ENCODE measurements at places on chromosomes 6 and 20.
A peak's percentile ranks its signal among the peaks of the same experiment; 100 is the strongest.

- no peak for DNase-seq
These were observed 2.2 kb downstream of the TM9SF4 start for GRCh38 chr20:32111753-32112152.

DNA sequence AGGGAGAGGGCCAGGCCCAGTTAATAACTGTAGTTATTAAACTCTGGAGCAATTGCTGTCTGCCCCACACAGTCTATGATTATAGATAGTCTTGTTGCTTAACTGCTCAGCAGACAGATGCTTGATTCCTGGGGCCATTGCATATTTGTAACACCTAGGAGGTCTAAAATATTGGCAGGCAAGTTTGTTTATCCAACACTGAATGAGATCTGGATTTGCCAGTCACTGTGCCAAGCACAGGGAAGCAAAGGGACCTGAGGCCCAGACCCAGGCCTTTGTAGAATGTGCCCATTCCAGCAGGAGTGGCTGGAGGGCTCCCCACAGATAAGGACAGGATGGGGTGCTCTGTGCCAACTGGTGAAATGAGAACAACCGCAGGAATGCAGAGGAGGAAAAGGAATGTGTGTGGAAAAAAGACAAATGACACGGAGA, 17.6 kb upstream of the ENTPD6 start:
- no peak for DNase-seq

- no peak for DNase-seq
These were observed 659.7 kb upstream of the FLRT3 start for GRCh38 chr20:14996883-14997672.

- DNase-seq: no peak
These were observed 34.8 kb upstream of the RUNX2 start for GRCh38 chr6:45293306-45293705.

- DNase-seq: no peak
These were observed 3.4 kb upstream of the SHPRH start for GRCh38 chr6:145967549-145967948.

DNA sequence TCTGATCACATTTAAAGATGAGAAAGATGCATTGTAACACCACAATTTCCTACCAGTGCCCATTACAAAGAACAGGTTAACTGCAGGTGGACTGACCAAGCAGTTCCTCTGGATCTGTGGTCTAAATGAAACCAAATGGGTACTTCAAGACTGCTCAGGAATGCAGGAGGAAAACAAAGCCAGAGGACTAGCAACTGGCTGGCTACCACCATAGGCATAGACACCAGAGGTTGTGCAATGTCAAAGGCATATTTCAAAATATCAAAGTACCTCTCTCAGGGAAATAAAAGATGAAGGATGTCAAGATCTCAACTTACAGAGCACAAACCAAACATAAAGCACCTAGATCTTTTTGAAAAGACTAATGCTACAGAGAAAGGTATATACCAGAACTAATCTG, 65.5 kb downstream of the GMDS start:
- DNase-seq: no peak

DNA sequence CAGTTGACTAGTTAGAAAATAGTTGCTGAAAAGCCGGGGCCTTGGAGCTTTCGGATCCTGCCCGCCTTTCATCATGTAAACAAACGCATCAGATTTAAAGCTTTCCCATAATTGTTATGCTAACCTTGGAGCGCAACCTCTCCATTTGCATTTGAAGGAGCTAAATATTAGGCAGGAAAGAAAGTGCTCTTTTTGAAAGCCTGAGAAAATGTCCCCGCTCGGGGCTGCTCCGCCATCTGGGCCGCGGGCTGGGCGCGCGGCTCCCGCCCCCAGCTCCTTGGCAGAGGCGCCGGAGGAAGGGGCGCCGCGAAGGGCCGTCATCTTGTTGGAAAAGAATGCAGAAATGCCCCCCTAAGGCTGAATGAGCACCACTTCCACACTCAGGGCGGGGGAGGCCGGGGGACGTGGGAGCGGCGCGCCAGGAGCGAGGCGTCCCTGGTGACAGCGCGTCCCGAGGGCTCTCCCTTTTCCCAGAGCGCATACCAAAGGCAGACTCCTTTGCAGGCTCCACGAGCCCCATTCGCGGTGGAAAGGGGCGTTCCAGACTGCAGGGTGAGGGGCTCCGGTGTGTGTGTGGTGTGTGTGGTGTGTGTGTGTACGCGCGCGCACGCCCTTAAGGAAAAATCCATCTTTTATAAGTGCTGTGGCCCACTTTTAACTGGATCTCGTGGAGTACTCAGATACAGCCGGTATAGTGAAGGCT, 145.6 kb upstream of the ID4 start:
- DNase-seq: no peak

DNA sequence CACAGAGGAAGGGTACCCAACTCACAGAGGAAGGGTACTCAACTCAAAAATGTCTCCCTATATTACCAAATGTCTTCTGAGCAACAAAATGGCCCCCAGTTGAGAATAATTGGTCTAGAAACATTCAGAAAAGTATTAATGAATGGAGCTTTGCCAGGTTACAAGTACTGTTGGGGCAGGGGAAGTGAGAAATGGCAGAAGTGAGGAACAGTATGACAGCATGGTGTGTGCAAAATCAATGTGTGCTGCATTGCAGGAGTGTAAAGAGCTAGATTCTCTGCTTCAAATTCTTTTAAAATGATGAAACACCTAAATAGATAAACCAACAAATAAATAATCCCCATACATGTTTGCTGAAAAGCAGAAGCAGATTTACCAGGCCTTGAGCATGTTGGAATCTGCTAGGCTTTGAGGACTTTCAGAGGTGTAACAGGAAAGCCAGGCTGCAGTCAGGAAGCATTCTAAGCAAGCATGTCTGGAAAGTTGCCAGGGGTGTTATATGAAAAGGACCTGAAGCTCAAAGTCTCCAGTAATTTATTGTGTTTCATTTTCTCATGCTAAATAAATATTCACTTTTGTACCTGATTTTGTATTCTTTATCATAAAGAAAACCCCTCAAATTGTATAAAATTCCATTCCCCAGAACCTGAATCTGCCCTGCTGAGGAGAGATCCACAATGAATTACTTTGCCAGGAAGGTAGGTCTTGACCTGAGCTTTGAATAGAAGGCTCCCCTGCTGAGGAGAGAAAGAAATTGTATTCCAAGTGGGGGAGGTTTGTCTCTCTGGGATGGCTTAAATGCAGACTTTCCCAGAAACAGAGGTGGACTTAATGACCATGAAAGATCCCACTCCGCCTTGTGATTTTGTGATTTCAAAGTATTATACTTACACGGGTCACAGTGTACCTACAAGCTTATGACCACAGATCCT, 265.0 kb upstream of the MARCKS start:
- no peak for DNase-seq

DNA sequence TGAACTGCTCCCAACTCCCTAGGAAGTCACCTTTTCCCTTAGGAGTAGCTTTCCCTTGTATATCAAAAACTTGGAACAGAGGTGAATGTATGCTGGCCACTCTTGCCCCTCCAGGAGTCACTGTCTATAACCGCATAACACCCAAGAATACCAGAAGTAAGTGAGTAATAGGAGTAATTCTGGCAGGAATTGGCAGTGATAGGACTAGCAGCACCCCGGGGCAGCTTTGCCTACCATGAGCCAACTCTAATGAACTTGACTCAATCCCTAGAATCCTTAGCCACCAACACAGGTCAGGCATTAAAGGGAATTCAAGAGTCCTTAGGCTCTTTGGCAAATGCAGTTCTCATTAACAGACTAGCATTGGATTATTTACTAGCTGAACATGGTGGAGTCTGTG, 28.8 kb upstream of the CD164 start:
- no peak for DNase-seq

DNA sequence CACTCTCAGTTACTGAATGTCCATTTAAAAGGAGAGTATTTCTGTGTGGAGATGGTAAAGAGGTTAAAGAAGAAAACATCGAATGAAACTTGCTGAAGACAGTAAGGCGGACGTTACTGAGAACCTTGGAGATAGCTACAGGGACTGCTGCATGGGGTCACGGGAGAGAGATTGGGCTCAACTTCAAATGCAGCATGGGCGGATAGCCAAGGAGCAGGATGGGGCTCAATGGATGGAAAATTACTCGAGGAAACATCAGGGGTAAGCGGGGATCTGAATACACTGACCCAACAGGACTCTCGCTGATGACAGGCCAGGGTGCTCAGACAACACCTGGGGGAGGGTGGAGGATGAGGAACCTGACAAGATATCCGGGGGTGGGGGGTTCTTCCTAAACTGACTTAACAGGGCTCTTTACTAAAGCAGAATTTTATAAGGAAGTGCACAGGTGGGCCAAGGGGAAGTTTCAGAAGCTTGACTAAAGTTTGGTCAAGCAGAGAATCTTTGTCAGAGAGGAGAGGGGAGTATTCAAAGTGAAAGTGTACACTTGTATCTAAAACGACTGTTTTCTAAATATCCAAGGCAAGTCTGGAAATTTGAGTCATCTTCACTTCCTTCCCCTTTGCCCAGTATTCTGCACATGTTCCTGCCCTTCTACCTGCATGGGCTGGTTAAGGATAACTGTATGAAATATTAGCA, 22.8 kb downstream of the ECT2L start:
- peak; percentile 70 for DNase-seq

GRCh38 chr6:167690931-167691330, 135.8 kb upstream of the AFDN start:
- no peak for DNase-seq

GRCh38 chr6:168873278-168874190, 380.1 kb downstream of the THBS2 start:
- DNase-seq: no peak

DNA sequence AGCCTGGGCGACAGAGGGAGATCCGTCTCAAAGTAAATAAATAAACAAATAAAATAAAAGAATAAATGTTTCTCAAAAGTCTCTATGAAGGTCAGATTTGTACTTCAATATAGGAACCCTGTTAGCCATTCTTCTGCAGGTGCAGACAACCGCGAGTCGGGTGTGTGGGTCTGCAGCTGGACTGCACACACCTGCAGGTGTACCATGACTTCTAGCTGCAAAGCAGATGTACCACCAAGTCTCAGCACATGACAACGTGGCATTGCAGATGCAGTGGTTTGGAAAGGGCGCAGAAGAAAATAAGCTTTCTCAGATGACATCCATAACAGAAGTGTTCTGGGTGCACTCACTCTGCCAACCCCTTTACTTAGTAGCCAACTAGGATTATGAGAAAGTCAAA, 239.7 kb downstream of the ATXN1 start:
- DNase-seq: no peak

DNA sequence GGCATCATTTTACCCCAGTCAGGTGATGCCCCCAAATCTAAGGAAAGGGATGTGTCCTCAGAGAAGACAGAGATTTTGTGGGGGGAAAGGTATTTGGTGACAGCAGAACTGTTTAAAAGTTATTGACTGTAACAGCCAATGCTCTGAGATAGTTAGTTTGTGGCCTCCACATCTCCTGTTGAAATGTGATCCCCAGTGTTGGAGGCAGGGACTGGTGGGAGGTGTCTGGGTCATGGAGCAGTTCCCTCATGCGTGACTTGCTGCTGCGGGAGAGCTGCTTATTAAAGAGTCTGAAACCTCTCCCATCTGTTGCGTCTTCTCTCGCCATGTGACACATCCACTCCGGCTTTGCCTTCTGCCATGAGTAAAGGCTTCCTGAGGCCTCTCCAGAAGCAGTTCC, 282.8 kb upstream of the FOXQ1 start:
- no peak for DNase-seq

- DNase-seq: no peak
These were observed 61.6 kb downstream of the PSMG4 start for GRCh38 chr6:3320238-3320811.

- no peak for DNase-seq
These were observed 43.5 kb upstream of the CALHM6 start for GRCh38 chr6:116417661-116418060.

GRCh38 chr6:157213907-157214565, 109.3 kb downstream of the TMEM242 start:
- no peak for DNase-seq

DNA sequence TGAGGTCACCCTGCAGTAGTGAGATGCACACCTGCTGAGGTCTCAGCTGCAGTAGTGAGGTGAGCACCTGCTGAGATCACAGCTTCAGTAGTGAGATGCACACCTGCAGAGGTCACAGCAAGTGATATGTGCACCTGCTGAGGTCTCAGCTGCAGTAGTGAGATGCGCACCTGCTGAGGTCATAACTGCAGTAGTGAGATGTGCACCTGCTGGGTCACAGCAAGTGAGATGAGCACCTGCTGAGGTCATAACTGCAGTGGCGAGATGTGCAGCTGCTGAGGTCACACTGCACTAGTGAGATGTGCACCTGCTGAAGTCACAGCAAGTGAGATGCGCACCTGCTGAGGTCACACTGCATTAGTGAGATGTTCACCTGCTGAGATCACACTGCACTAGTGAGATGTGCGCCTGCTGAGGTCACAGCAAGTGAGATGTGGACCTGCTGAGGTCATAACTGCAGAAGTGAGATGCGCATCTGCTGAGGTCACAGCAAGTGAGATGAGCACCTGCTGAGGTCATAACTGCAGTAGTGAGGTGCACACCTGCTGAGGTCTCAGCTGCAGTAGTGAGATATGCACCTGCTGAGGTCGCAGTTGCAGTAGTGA, 20.8 kb downstream of the ZDHHC14 start:
- DNase-seq: no peak

Data from activated CD4-positive, alpha-beta T cell treated with anti-CD3 and anti-CD28 coated beads, Interleukin-2, Interleukin-4, amounts not matched to agents 100 ng/mL and 50 ng/mL, durations not matched to agents 16 hours and 8 hours (primary cell).